ENCODE measurements at places on chromosomes 4 and X.
A peak's percentile ranks its signal among the peaks of the same experiment; 100 is the strongest.

GRCh38 chr4:185752872-185753271 is 59.1 kb downstream of the SORBS2 start:
- DNase-seq: no peak

- DNase-seq: peak; percentile 39
These were observed 45.5 kb downstream of the PPP1R2C start for GRCh38 chrX:42732506-42732905.

DNA sequence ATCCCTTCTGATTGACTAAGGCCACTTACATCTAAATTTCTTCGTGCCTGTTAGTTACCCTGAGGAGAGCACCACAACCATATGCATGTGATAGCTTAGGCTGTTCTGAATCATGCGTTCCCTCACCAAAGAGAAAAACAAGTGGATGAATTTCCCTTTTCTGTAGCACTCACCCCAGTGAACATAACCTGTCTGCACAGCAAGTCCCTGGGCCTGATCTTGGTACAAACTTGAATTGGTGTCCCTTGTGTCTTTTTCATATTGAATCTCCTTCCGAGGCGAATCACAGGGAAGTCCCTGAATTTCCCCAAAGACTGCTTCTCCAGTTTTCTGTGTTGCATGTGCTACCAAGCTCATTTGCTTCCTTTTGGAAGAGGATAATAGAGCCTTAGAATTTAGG is 100.4 kb downstream of the KLHL8 start:
- DNase-seq: no peak

GRCh38 chr4:144723471-144723870 is 77.5 kb downstream of the HHIP start:
- DNase-seq: no peak
